ENCODE measurements at places on chromosomes 5 and 9.

DNA sequence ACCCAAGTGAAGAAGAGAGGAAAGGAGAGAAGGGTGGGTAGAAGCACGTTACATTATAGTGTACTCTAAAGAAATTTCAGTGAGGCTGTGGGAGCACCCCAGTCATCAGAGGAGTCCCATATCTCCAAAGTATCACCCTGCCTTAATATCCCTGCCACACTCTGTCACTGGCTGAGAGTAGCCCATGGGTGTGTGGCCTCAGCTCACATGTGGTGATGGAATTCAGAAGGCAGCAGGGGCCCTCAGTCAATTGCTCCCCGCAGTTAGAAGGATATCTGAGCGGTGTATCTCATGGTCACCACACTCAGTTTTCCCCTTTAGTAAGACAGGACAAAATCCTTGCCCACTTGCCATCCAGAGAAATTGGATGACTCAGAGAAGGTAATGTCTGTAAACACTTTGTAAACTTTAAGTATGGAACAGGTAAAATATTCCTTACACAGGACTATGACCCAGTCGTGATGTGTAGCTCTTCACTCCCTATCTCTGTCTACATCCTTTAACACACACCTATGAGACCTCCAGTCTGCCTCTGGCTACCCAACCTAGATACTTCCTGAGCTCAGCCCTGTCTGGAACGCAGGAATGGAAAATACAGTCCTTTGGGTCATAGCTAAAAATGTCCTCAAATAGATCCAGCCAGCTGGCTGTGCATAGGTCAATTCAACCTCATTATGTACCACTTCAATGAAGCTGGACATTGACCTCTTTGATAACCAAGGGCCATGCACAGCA is 24.3 kb upstream of the PLIN2 start:
- no peaks in the 10 kb centered on the region for H3K4me1 ChIP-seq
- no peak overlapping the region for H3K4me3 ChIP-seq
- H3K27me3 ChIP-seq, result no peaks in the 10 kb centered on the region

DNA sequence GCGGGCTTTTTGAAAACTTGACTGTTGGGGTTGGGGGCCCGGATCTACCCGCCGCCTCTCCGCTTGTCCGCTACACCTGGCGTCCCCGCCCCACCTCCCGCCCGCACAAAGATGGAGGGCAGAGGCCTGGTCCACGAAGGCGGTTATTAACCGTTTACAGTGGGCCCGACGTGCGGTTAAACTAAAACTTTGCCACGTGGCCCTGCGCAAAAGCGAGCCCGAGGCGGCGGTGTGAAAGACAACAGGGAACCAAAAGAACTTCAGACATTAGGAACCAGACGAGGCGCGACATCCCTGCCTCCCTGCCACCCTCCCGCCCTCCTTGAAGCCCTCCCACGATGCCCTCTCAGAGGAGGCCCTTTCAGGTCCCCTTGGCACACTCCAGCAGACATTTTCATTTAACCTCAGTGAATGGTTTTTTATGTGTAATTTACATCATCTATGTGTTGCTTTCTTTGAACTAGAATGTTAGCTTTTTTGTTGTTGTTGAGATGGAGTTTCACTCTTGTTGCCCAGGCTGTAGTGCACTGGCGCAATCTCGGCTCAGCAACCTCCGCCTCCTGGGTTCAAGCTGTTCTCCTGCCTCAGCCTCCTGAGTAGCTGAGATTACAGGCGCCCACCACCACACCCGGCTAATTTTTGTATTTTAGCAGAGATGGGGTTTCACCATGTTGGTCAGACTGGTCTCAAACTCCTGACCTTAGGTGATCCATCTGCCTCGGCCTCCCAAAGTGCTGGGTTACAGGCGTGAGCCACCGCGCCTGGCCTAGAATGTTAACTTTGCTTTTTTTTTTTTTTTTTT is 999 bp upstream of the HNRNPA0 start:
- no peaks in the 10 kb centered on the region for H3K27me3 ChIP-seq
- H3K27ac ChIP-seq, result peak overlapping the region; percentile 77
- peaks cover 17% of the 10 kb centered on the region for H3K36me3 ChIP-seq
- H3K4me1 ChIP-seq, result peaks cover 32% of the 10 kb centered on the region
- H3K4me3 ChIP-seq, result peak overlapping the region; percentile 78

GRCh38 chr9:89666364-89666763 is 61.6 kb downstream of the GADD45G start:
- H3K36me3 ChIP-seq, result no peaks in the 10 kb centered on the region
- no peaks in the 10 kb centered on the region for H3K4me1 ChIP-seq
- no peak for DNase-seq
- H3K27me3 ChIP-seq, result no peaks in the 10 kb centered on the region
- no peak overlapping the region for H3K4me3 ChIP-seq

GRCh38 chr5:54854883-54855581 is 130.4 kb downstream of the ESM1 start:
- H3K4me3 ChIP-seq, result no peak overlapping the region
- H3K36me3 ChIP-seq, result no peaks in the 10 kb centered on the region
- no peaks in the 10 kb centered on the region for H3K27me3 ChIP-seq
- no peak for DNase-seq
- no peaks in the 10 kb centered on the region for H3K4me1 ChIP-seq

- H3K36me3 ChIP-seq, result no peaks in the 10 kb centered on the region
- H3K4me3 ChIP-seq, result no peak within 1 kb of the TSS
- no peaks in the 10 kb centered on the region for H3K4me1 ChIP-seq
- H3K27ac ChIP-seq, result no peak within 1 kb of the TSS
- no peak for DNase-seq
- no peaks in the 10 kb centered on the region for H3K27me3 ChIP-seq
Measured at GRCh38 chr9:69324549-69325401, at the start of gene ENTREP1. Gene ENTREP1 (plus strand): TSS chr9:69325215. CDS start chr9:69325310, 95 bp downstream.

GRCh38 chr5:64292611-64293215 is 127.1 kb downstream of the RNF180 start:
- H3K4me3 ChIP-seq, result no peak overlapping the region
- H3K36me3 ChIP-seq, result no peaks in the 10 kb centered on the region

Data from Karpas-422 (cell line).